GM20000 (cell line): ENCODE measurements at places on chromosomes 6 and 20.

- DNase-seq = no peak
Measured at GRCh38 chr6:12973386-12973785, 256.8 kb downstream of the PHACTR1 start.

GRCh38 chr6:121597654-121598053 lies 162.2 kb downstream of the GJA1 start:
- no peak for DNase-seq

- DNase-seq = no peak
Measured at GRCh38 chr6:22152841-22153240, 144.0 kb downstream of the PRL start.

DNA sequence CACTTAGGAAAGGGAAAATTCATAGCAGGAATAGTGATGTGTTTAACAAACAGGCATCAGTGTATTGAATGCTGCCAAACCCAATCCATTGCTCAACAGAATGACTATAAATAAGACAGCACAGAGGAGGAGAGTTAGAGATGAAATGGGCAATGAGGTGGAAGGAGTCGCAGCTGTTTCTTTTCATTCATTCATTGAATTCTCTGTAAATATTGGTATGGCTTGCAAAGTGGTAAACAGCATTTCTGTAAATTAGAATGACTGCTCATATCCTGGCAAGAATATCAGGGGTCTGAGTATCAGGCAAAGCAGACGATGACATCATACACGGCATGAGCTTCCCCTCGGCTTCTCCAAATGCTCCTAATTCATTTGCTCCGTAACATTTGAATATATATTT lies 703.6 kb upstream of the SLC35B3 start:
- DNase-seq = no peak

DNA sequence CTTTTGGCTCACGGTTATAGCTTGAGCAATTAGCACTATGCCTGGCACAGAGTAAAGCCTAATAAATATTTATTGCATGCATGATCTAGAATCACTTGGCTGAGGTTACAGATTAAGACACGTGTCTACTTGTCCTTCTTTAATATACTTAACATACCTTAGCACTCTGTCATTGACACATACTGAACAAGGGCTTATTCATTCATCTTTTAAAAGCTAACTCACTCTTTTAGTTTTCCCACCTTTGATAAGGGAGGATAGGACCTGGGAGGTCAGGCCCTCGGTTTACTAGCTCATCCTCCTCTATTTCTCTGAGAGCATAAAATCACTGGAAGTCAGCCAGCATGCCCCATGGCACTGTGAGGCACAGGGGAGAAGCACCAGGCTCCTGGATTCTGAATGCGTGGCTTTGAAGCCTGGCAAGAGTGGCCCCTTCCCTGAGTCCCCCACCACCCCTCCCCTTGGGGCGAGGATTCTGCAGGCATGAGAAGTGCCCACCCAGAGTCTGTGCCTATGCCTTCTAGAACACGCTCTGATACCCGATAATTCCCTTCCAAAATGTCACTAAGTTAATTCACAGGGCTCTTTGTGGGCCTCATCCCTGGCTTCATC lies 11.2 kb downstream of the ZCCHC3 start:
- no peak for DNase-seq

DNA sequence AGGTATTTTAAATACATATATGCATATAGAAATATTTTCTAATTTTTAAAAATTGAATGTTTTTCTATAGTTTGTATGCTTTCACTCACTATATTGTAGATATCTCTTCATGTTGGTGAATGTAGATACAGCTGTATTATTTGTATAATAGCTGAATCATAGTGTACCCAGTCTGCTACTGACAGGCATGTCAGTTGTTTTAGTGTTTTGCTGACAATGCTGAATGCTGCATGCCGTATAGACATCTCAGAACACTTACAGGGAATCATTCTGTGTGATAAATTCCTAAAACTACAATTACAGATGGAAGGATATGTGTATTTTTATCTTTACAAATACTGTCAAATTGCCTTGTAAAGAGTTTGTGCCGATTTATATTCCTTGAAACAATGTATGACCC lies 175.4 kb downstream of the SIM1 start:
- DNase-seq = no peak

- DNase-seq = no peak
Measured at GRCh38 chr20:36686504-36686903, 40.5 kb upstream of the SLA2 start.

DNA sequence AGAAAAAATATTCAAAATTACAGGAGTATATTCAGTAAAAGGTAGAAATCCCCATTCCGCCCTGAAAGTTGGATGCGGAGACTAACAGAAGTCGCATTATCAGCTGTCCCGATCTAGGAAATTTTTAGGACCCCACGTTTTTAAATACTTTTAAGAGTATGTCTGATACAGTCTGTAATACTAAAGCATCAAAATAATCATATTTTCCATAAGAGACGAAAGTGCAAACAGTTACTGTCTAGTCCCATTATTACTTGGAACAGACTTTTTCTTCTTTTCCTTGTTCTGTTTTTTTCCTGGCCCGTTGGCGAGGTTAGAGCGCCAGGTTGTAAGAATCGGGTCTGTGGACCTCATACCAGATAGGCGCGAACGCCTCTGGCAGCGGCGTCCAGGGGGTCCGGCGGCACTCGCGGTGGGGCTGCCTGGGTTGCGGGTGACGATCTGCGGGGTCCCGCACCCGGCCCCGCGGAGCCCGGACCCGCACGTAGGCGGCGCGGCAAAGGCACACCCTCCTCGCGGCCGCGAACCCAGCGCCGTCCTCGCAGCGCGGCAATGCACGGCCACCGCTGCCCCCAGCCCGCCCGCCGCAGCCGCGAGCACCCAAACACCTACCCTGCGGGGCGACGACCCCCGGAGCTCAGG lies 460 bp downstream of the PLAGL1 start:
- no peak for DNase-seq

GRCh38 chr6:163354085-163354484 lies 60.4 kb upstream of the QKI start:
- no peak for DNase-seq

GRCh38 chr20:16385891-16386290 lies 187.4 kb downstream of the KIF16B start:
- DNase-seq = no peak

DNA sequence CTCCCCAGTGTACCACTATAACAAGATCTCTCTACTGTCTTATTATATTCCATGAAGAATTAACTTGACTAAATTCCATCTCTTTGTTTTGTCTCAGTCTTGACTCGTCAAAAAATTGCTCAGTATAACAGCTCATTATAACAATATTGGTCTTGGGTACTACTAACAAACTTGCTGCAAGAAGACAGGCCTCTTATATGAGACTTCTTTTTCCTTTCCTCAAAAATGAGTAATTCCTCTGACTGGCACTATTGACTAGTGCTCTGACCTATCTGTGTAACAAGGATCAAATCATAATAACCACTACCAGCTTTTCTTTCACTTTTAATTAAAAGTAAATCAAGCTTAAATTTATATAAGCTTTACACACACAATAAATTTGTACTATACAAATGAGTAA lies 91.3 kb upstream of the THEMIS start:
- no peak for DNase-seq

DNA sequence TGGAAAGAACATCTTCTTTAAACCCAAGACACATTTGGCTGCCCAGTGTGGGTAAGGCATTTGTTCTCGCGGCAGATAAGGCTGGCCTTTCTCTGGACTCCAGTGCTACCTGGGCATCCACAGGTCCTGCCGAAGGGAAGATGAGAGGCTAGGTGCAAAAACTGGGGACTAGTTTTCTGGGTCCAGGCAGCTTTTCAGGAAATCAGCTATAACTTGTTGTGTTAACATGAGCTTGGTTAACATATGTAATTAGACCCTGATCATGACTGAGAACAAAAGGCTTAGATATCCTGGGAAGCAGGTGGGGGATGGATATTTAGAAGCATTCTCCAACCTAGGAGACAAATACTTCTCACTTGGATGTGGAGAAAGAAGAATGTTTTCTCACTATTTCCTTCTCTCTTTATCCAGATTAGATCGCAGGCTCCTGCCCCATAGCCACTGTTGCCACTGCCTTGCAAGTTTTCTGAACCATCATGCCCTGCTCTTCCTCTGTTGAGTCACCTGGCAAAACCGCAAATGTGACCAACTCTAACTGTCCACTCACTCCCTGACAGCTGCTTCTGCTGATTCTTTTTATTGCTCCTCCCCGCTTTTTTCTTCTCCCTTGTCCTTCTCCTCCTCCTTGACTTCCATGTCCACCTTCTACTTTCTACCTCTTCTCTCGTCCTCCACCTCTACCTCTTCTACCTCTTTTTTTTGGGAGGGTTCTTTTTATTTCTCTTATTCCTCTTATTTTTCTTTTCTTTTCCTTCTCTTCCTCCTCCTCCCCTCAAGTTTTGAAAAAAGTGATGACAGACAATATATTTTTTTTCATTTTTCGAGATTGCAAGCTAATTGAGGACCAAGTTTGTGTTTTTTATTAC lies 258.1 kb downstream of the UTRN start:
- no peak for DNase-seq

DNA sequence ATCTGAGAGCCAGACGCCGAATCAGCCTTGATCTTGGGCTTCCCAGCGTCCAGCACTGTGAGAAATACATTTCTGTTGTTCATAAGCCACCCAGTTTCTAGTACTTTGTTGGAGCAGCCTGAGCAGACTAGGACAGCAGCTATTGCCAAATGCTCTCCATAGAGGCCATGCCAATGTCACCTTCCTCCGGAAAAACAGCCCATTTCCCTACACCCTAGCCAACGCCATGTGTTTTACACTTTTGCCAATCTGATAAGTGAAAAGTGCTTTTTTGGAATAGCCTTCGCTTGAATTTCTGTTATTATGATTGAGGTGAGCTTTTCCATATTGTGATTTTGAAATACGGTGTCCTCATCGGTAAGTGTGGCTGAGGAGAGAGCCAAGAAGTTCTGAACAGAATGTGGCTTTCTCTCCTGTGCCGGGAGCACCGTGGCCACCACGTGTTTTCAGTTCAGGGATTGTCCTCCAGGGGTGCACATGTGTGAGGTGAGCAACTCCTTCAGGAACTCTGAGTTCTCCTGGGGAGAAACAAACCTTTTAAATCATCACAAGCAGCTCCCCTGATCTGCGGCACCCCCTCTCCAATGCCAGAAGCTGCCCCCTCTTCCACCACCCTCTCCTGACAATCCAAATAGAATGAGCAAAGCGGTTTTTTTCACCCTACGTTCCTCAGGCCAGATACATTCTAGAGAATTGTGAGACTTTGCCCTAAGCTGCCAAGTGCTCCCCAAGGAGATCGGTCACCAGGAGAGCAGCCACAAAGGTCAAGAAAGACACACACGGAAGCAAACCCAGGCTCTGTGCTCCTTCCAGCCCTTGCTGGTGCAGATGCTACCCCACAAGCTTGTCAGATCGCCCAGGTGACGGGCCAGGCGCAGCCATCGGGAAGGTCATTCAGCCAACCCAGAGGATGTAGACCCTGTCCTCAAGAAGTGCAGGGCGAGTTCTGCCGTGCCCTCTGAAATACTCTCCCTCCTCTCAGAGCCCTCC lies 36.0 kb downstream of the TAF8 start:
- DNase-seq = no peak

DNA sequence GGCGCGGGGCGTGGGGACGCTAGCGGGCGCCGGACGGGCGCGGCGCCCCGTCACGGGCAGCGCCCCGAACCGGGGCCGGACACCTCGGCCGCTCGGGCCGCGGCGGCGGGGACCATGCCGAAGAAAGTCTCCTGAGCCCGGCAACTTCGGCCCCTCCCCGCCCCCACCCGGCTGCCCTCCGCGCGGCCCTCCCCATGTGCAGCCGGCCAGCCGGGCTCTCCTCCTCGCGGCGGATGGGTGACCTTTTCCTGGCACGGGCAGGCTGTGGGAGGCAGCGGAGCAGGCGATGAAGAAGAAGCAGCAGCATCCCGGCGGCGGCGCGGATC lies 278 bp downstream of the UST start:
- no peak for DNase-seq

DNA sequence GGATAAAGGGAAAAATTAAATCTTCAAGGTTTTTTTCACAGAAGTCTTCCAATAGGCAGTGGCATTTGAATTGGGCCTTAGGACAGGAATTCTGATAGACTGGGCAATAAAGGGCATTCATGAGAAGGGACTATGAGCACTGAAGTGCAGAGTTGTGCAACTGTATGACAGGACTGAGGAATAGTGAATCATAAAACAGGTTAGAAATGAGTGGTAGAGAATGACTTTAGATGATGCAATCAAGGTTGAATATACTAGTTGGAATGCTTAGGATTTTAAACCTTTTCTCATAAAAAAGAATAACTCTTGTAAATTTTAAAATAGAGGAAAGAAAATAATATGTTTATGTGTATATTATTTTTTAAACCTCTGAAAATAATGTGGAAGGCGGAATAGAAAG lies 944.7 kb downstream of the PHF3 start:
- DNase-seq = no peak

- DNase-seq = no peak
Measured at GRCh38 chr6:136897071-136897470, 25.0 kb upstream of the SLC35D3 start.

- no peak for DNase-seq
Measured at GRCh38 chr20:24773751-24774201, 175.3 kb upstream of the CST7 start.

- DNase-seq = no peak
Measured at GRCh38 chr20:57851796-57852195, 142.0 kb upstream of the PMEPA1 start.

GRCh38 chr6:105429676-105430075 lies 26.8 kb upstream of the PREP start:
- DNase-seq = no peak

- DNase-seq = no peak
Measured at GRCh38 chr6:158408552-158409130, 96.4 kb downstream of the TULP4 start.

- DNase-seq = no peak
Measured at GRCh38 chr6:44082872-44083321, 44.4 kb downstream of the MRPL14 start.

GRCh38 chr20:48734104-48734749 lies 93.6 kb downstream of the PREX1 start:
- DNase-seq = no peak

DNA sequence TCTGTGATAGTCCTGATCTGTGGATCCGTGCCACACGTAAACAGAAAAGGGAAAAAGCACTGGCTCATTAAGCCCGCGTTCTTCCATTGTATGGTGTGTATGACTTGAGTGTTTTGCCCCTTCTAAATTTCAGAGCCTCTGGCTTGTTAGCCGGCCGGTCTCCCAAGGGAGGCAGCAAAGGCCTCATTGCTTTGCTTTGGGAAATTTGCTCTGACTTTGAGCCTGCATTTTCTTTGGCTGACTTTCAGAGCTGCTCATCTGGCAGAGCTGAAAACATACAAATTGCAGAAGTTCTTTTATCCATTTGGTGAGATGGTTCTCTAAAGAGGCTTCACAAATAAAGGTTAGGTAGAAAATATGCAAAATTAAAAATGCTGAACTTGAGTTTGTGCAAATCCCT lies 123.0 kb downstream of the UTRN start:
- DNase-seq = no peak

DNA sequence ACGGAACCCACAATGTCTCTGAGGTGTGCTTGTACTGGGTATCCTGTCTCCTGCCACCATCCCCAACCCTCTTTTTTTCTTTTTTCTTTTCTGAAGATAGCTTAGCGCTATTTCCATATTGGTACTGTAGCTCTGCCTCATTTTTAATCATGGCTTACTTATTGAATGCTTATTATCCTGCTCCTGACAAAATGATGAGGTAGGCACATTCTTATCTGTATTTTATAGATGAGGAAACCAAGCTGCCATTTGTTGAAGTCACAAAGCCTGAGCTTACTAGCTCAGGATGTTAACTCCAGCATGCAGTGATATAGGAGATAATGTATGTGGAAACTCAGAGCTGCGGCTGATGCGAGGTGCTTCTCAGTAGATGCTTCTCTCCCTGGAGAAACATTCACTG lies 61.4 kb upstream of the GPR6 start:
- DNase-seq = no peak

GRCh38 chr20:44696315-44696714 lies 18.9 kb upstream of the CCN5 start:
- no peak for DNase-seq
